Left ventricle myocardium inferior (tissue), 1 donor: ENCODE measurements at places on chromosomes 12 and 14. TPM values are rescaled to one million over a fixed set of nuclear protein-coding genes. Genes with fewer than 3 reads are reported as not detected.
A peak's percentile ranks its signal among the peaks of the same experiment; 100 is the strongest.

GRCh38 chr14:74905595-74906142, 17.4 kb downstream of the RPS6KL1 start:
- H3K4me1 ChIP-seq, result peaks cover 64% of the 10 kb centered on the region
- H3K36me3 ChIP-seq, result peaks cover 31% of the 10 kb centered on the region
- peak; percentile 72 for DNase-seq

- H3K27me3 ChIP-seq, result peaks cover 61% of the 10 kb centered on the region
- H3K27ac ChIP-seq, result no peak overlapping the region
- no peaks in the 10 kb centered on the region for H3K36me3 ChIP-seq
- DNase-seq, result no peak
These were observed 25.5 kb upstream of the DTX1 start for GRCh38 chr12:113030875-113031525.

DNA sequence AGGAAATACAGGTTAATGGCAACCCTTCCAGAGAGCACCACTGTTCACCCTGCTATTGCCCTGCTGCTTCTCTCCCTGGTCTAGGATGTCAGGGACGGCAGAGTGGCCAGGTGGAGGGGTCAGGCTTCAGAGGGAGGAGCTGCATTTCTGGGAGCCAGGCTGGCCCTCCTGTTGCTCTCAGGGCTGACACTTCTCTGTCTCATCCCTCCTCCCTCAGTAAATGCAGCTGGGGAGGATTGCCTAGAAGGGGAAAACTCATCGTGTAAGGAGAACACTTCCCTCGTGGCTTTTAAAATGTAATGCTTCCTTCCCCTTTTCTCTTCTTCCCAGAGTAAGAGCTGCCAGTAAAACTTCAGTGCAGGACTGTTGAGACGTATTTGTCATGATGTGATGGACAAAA, 20.8 kb downstream of the SUSD6 start:
- DNase-seq, result no peak
- no peaks in the 10 kb centered on the region for H3K36me3 ChIP-seq
- peaks cover 99% of the 10 kb centered on the region for H3K4me1 ChIP-seq
- H3K27me3 ChIP-seq, result no peaks in the 10 kb centered on the region

DNA sequence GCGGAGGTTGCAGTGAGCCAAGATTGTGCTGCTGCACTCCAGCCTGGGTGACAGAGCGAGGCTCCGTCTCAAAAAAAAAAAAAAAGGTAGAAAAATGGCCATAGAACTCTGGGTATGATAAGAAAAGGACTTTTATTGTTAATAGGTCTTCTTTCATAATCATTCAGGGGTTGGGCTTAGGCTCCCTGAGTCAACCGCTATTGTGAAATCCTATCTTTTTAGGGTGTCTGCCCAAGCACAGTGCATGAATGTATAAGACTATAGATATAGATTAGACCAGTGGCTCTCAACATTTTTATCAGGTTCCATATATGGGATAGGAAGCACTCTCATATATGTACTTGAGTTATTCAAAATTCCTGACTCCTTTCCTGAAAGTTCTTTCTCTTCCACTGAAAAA, 48.7 kb upstream of the USP15 start:
- DNase-seq, result no peak
- H3K4me3 ChIP-seq, result no peak overlapping the region
- H3K27ac ChIP-seq, result no peak overlapping the region
- H3K36me3 ChIP-seq, result no peaks in the 10 kb centered on the region

GRCh38 chr12:97572220-97572619, 109.6 kb downstream of the RMST start:
- no peaks in the 10 kb centered on the region for H3K36me3 ChIP-seq
- no peaks in the 10 kb centered on the region for H3K27me3 ChIP-seq
- no peaks in the 10 kb centered on the region for H3K4me1 ChIP-seq
- no peak overlapping the region for H3K4me3 ChIP-seq
- no peak overlapping the region for H3K27ac ChIP-seq

GRCh38 chr14:52303236-52303635, 10.9 kb upstream of the PTGER2 start:
- no peak overlapping the region for H3K27ac ChIP-seq
- peaks cover 5% of the 10 kb centered on the region for H3K27me3 ChIP-seq
- no peaks in the 10 kb centered on the region for H3K4me1 ChIP-seq
- H3K36me3 ChIP-seq, result no peaks in the 10 kb centered on the region

DNA sequence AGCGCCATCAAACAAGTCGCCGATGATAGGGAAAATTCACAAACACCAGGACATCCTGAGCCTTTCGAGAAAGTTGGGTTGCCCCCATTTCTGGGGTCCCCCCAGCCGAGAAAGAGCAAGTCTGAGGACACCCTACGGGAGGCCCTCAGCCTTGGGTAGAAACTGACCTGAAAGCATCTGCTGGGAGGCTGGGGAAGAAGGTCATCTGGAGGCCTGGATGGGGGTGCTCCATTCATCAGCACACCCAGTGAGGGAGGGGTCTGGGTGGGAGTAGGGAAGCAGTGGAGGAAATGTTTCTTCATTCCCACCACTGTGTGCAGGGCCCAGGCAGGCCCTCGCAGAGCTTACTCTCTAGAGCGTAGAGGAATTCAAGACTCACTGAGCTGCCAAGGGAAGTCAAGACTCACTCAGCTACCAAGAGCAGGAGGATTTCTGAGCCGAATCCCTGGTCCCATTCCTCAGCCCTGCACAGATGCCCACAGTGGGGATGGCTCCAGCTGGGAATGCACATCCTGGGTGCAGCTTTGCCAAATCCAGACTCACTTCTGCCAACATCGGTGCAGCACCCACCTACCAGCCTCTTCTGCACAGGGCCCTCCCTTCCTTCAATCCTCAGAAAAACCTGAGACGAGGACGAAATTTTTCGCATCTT, 38.1 kb downstream of the DIO3 start:
- H3K4me1 ChIP-seq, result no peaks in the 10 kb centered on the region
- H3K36me3 ChIP-seq, result no peaks in the 10 kb centered on the region
- H3K27me3 ChIP-seq, result peaks cover 42% of the 10 kb centered on the region
- H3K27ac ChIP-seq, result no peak overlapping the region

- DNase-seq, result peak; percentile 70
- peak overlapping the region; percentile 76 for H3K4me3 ChIP-seq
- H3K27ac ChIP-seq, result peak overlapping the region; percentile 94
- H3K36me3 ChIP-seq, result peaks cover 18% of the 10 kb centered on the region
These were observed 1.2 kb downstream of the KCNJ8 start for GRCh38 chr12:21773263-21773741.

DNA sequence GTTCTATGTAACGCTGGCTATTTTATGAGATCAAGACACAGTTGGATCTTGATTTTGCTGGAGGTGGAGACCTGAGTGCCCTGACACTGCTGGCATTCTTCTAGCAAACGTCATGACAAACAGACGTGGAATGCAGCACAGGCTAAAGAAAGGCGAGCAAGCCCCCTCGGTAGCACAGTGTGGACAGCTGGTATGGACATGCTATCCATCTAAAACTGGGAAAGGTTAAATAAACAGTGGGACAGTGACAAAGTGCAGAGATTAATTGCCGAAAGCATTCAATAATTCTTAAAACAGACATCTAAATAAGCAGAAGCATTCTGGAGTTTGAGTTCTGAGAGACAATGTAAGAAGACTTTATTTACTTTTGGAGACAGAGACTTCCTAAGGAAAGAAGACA, 237.2 kb downstream of the FBXL14 start:
- no peak overlapping the region for H3K4me3 ChIP-seq
- no peak overlapping the region for H3K27ac ChIP-seq
- H3K36me3 ChIP-seq, result no peaks in the 10 kb centered on the region
- no peaks in the 10 kb centered on the region for H3K27me3 ChIP-seq
- peaks cover 42% of the 10 kb centered on the region for H3K4me1 ChIP-seq

DNA sequence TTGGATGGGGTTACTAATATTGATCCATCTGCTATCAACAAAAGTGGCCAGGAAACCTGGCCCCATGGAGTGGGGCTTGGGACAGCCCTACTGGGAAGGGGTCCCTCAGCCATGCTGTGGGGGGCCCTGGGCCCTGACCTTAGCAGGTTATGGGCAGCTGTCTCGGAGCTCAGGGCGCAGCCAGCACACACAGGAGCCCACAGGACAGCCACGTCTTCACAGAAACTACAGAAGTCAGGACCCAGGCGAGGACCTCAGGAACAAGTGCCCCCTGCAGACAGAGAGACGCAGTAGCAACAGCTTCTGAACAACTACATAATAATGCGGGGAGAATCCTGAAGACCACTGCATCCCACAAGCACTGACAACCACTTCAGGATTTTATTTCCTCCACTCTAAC, 11.9 kb upstream of the FKBP11 start:
- no peak overlapping the region for H3K27ac ChIP-seq
- no peak overlapping the region for H3K4me3 ChIP-seq
- DNase-seq, result no peak
- peaks cover 11% of the 10 kb centered on the region for H3K4me1 ChIP-seq
- no peaks in the 10 kb centered on the region for H3K27me3 ChIP-seq

DNA sequence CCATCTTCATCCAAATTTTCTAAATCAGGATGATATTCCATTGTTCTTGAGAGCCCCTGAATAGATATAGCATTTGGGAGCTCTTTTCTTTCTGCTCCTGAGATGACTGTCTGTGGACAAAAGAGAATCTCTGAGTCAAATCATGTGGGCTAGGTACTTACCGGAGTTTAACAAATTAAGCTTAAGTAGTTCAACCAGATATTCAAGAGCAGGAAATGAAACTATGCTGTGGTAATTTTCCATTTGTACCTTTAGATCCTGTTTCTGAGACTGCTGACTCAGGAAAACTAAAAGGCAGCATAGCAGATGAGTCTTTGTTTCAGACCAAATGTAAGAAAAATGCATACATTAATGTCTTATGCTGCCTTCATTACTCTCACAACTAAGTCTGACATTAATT, at the start of gene CLEC7A:
Gene CLEC7A, minus strand, starts transcription at position 158 of the 400 bp plus-strand sequence. Its CDS starts 117 bp downstream, at position 41.
- H3K4me3 ChIP-seq, result peak within 1 kb of the TSS; percentile 35
- peaks cover 16% of the 10 kb centered on the region for H3K4me1 ChIP-seq
- H3K36me3 ChIP-seq, result no peaks in the 10 kb centered on the region

The PRB2 gene
- total RNA-seq, result not detected

The TSHR gene
- total RNA-seq, result not detected

The RNU4-1 gene
- total RNA-seq, result 2,088 TPM

The FGD4 gene
- total RNA-seq, result 30.5 TPM
